ENCODE measurements at places on chromosomes 16 and 17.

GRCh38 chr17:48601539-48602425 lies 3.0 kb downstream of the HOXB6 start:
- DNase-seq: no peak

DNA sequence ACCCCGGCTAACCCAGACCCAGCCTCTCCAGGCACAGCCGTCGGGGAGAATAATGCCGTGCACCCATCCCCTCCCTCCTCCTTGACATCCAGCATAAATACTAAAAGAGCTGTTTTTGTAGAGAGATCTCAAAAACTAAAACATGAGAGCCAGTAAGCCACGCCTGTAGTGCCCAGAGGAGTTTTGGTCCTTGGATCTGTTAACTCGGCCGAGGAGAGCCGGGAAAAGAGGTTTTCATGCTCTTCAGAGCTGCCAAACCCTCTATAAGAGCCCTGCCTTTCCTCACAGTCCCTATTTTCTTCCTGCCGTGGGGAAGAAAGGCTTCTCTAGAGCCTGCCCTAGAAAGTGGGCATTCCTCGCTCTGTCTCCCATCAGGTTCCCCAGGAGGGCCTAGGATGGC lies 30.2 kb upstream of the NAT9 start:
- no peak for DNase-seq

DNA sequence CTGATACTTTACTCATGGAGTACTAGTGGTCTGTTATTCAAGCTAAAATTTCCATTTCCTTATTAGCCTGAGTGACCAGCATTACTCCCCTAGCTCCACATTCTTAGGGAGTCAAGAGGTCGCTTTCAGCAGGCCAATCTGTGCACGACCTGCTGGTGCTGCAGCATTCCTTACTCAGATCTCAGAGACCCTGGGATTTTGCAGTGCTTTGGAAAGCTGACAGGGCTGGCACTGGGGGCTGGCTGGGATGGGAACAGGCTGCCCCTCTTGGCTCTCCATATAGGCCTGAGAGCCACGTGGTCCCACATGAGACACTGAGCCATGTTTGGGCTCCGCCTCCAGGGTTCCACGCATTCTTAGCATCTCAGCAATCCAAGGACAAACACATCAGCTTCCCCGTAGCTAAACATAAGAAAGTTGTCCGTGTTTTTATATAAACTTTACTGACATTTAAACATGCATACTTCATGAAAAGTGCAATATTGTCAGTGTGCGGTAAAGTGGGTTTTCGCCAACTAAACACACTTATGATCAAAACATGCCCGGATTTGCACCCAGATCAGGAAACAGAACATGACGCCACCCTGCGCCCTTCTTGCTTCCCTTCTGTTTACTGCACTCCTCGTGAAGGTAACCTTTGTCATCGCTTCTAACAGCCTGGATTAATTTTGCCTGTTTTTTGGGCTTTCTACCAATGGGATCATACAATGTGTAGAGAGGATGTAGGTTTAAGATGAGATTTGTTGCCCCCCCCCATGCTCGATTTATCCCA lies 254.5 kb upstream of the CACNG5 start:
- peak; percentile 35 for DNase-seq

GRCh38 chr17:64006361-64007088 lies 8.4 kb downstream of the PRR29 start:
- DNase-seq: no peak

DNA sequence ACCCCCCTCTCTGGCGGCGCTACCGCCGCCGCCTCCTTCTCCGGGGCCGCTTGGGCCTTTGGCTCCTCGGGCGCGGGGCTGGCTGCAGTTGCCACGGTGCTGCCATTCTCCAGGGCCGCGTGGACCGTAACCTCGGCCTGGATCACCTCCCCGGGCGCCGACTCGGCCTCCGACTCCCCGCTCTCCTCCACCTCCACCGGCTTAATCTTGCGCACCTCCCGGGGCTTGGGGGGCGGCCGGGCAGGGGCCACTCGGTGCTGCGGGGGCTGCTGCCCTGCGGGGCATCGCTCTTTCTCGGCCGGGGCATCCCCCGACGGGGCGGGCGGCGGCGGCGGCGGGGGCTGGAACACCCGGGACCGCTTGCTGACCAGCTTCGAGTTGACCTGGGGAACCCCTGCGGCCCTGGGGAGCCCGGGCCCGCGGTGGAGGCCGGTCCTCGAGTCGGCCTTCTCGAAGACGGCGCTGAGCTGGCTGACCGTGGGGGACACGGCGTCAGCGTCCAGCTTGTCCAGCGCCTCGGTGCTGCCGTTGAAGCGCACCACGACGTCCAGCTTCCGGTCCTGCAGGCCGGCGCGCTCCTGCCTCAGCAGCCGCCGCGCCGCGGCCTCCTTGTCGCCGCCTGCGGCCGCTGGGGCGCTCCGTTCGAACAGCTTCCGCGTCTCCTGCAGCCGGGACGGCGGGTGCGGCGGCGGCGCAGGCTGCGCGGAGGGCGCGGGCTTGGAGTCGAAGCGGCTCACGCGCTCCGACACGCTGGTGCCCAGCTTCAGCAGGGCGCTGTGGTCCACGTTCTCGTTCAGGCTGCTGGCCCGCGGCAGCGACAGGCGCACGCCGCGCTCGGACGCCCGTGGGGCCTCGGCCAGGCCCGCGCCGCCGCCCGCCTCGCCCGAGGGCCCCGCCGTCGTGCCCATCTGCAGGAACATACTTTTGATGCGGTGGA lies 792 bp downstream of the PPP1R9B start:
- no peak for DNase-seq

GRCh38 chr16:74997042-74997491 lies 1.8 kb upstream of the ZNRF1 start:
- no peak for DNase-seq

Measured in astrocyte of the spinal cord (primary cell).